ENCODE measurements at places on chromosomes 6 and 20. TPM values are rescaled to one million over a fixed set of nuclear protein-coding genes. Genes with fewer than 3 reads are reported as not detected.

Gene CFAP61
- 1.6 TPM for total RNA-seq

Gene RAET1L
- not detected for total RNA-seq

Gene UBE2C
- total RNA-seq, result 2.6 TPM

Gene C6orf163
- total RNA-seq, result 12.1 TPM

Gene METTL24
- total RNA-seq, result 2.6 TPM

- H3K27me3 ChIP-seq, result no peaks in the 10 kb centered on the region
- H3K4me1 ChIP-seq, result no peaks in the 10 kb centered on the region
- H3K27ac ChIP-seq, result no peak overlapping the region
These were observed 12.6 kb downstream of the MCM3 start for GRCh38 chr6:52271852-52272460.

GRCh38 chr6:41186031-41186562, 14.9 kb downstream of the TREML2 start:
- DNase-seq, result no peak
- no peaks in the 10 kb centered on the region for H3K27me3 ChIP-seq
- H3K27ac ChIP-seq, result no peak overlapping the region
- no peaks in the 10 kb centered on the region for H3K36me3 ChIP-seq

- no peaks in the 10 kb centered on the region for H3K36me3 ChIP-seq
- no peaks in the 10 kb centered on the region for H3K4me1 ChIP-seq
- no peak for DNase-seq
- no peak overlapping the region for H3K27ac ChIP-seq
These were observed 106.4 kb downstream of the COL9A1 start for GRCh38 chr6:70196531-70196930.

DNA sequence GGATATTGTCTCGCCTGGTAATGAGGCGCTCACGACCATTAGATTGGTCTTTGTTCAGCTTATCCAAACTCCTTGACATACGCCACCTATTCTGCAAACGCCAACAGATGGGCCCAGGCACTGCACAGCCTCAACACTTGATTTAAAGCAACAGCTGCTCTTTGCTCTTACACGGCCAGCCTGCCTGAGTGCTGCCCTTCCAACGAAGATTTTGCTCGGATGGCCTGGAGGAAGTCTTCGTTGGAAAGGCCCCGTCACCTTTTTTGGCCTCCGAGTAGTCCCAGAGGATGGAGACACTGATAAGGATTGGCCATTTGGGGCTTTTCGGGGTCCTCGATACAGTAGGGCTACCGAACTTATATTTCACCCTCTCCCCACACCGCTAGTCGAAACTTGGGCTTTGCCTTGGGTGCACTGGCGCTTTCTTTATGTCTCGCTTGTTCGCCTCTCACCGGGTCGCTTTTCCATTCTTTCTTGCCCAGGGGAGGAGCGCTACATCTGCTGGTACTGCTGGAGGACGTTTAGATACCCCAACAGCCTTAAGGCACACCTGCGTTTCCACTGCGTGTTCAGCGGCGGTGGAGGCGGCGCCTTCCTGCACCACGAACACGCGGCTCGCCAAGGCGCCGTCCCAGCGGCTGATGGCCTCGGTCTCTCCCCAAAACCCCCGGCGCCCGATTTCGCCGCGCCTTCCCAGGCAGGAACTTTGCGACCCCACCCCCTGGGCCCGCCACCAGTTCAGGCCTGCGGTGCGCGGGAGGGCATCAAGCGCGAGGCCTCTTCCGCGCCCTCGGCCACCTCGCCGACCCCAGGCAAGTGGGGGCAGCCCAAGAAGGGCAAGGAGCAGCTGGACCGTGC, 6.1 kb downstream of the PRDM13 start:
- peaks cover 69% of the 10 kb centered on the region for H3K27me3 ChIP-seq
- peaks cover 23% of the 10 kb centered on the region for H3K4me1 ChIP-seq
- H3K4me3 ChIP-seq, result no peak overlapping the region
- no peak for DNase-seq
- H3K27ac ChIP-seq, result no peak overlapping the region
- no peaks in the 10 kb centered on the region for H3K36me3 ChIP-seq

- peak; percentile 53 for DNase-seq
- H3K4me1 ChIP-seq, result peaks cover 40% of the 10 kb centered on the region
- H3K4me3 ChIP-seq, result no peak overlapping the region
- H3K27ac ChIP-seq, result peak overlapping the region; percentile 7
- peaks cover 26% of the 10 kb centered on the region for H3K36me3 ChIP-seq
These were observed 15.7 kb downstream of the NFYA start for GRCh38 chr6:41088451-41088850.

GRCh38 chr6:33695451-33695887, 16.0 kb downstream of the UQCC2 start:
- H3K4me1 ChIP-seq, result peaks cover 52% of the 10 kb centered on the region
- peak overlapping the region; percentile 38 for H3K27ac ChIP-seq

GRCh38 chr6:135534773-135535380, 37.3 kb upstream of the AHI1 start:
- no peaks in the 10 kb centered on the region for H3K27me3 ChIP-seq
- no peak for DNase-seq
- H3K4me3 ChIP-seq, result no peak overlapping the region
- no peaks in the 10 kb centered on the region for H3K36me3 ChIP-seq
- H3K27ac ChIP-seq, result no peak overlapping the region

- no peaks in the 10 kb centered on the region for H3K4me1 ChIP-seq
- H3K36me3 ChIP-seq, result no peaks in the 10 kb centered on the region
- no peak for DNase-seq
- no peaks in the 10 kb centered on the region for H3K27me3 ChIP-seq
These were observed 287.5 kb downstream of the LRFN2 start for GRCh38 chr6:40299681-40300080.

DNA sequence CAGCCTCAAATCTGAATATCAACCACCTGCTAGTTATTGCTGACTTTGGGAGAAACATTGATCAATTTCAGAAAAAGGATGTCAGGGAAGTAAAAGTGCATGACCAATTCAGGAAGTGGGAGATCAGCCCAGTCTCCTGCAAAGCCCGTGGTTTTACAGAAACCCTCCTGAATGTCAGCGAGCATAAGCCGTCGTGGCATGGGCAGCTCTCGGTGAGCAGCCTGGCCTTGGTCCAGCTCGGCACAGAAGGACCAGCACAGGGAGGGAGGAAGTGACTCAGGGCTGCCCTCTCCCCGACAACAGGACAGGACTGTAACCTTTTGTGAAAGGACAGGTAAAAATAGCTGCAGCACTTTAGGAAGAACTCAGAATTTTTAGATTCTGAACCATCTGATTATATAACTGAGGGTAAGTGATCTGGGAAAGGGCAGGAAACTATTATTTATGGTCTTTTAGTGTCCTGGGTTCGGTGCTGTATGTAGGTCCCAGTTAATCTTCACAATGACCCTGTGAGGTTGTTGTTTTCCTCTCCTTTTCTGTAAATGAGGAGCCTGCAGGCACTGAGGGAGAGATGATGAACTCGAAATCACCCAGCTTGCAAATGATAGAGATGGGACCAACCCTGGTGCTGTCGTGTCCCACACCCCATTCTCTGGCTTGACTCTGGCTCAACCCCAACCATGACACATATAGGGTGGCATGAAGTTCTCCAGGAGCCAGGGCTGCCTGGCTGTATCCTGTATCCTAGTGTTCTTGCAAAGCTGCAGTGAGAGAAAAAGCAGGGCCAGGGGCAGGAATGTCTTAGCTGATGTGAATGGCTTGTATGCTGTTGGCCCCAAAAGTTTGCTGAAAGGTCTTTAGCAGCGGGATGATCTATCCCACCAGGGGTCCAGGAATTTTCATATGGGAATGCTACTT, 37.6 kb downstream of the NRN1 start:
- H3K27me3 ChIP-seq, result no peaks in the 10 kb centered on the region
- peak; percentile 82 for DNase-seq
- no peak overlapping the region for H3K4me3 ChIP-seq
- no peaks in the 10 kb centered on the region for H3K36me3 ChIP-seq
- H3K4me1 ChIP-seq, result peaks cover 10% of the 10 kb centered on the region

DNA sequence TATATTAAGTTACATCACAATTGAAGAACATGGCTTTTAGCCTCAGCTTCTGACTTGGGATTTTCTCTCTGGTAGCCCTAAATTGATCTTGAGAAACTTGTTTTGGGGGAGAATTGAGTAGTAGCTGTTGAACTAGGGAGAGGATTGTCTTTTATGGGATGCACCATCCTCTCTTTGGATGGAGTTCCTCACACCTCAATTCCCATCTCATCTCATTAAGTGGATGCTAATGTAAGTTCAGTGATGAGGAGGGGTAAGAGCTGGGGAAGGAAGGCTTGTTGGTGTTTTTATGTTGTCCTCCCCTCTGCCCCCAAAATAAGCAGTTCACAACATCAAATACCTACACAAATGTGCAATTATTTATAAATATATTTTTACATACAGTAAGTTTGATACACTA, 4.0 kb downstream of the GJA1 start:
- DNase-seq, result no peak
- H3K4me3 ChIP-seq, result no peak overlapping the region
- peak overlapping the region; percentile 99 for H3K27ac ChIP-seq
- H3K36me3 ChIP-seq, result no peaks in the 10 kb centered on the region

GRCh38 chr6:22958677-22959076, 389.3 kb downstream of the HDGFL1 start:
- H3K27ac ChIP-seq, result no peak overlapping the region
- H3K4me3 ChIP-seq, result no peak overlapping the region
- no peak for DNase-seq
- H3K4me1 ChIP-seq, result peaks cover 24% of the 10 kb centered on the region
- H3K27me3 ChIP-seq, result no peaks in the 10 kb centered on the region
- no peaks in the 10 kb centered on the region for H3K36me3 ChIP-seq

DNA sequence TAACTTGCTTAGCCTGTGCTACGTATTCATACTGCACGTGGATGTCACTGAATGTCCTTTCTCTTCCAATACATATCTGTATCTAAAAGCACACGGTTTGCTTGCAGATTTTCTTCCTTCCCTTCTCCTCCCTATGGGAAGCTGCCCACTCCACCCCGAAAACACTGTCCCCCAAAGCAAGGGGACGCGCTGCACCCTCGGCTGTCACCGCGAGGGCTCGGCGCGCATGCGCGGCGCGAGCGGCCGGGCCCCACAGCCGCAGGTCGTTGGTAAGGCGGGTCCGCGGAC, 659 bp downstream of the TMX4 start:
- H3K4me3 ChIP-seq, result peak overlapping the region; percentile 72
- no peaks in the 10 kb centered on the region for H3K36me3 ChIP-seq
- no peaks in the 10 kb centered on the region for H3K27me3 ChIP-seq

GRCh38 chr6:122997541-122998150, 1.6 kb downstream of the CLVS2 start:
- no peaks in the 10 kb centered on the region for H3K36me3 ChIP-seq
- no peak overlapping the region for H3K27ac ChIP-seq
- H3K4me3 ChIP-seq, result no peak overlapping the region
- no peak for DNase-seq
- no peaks in the 10 kb centered on the region for H3K27me3 ChIP-seq

DNA sequence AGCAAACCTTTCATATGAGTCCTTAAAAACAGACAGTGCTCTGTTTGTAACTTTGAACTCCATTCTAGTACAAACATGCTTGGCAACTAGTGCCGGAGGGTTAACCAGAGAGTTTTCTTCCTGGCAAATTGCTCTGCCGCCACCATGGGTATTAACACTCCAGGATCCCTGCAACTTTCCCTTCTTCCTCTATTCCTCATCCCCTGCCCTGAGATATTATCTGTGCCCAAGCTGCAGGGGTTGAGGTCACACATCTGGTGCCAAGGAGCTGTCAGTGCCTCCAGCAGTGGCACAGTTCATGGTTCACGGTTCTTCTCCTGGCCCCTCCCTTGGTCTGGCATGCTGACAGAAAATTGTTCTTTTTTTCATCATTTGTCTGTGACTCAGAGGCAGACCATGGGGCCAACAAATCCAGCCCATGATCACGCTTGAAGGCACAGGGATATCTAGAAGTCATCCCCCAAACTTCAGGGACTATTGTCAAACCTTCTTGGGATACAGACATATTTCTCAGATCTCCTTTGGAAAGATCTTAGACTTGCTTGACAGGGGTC, 77.5 kb downstream of the ATXN1 start:
- H3K4me1 ChIP-seq, result peaks cover 19% of the 10 kb centered on the region
- no peaks in the 10 kb centered on the region for H3K36me3 ChIP-seq
- peak; percentile 80 for DNase-seq
- peak overlapping the region; percentile 79 for H3K27ac ChIP-seq

DNA sequence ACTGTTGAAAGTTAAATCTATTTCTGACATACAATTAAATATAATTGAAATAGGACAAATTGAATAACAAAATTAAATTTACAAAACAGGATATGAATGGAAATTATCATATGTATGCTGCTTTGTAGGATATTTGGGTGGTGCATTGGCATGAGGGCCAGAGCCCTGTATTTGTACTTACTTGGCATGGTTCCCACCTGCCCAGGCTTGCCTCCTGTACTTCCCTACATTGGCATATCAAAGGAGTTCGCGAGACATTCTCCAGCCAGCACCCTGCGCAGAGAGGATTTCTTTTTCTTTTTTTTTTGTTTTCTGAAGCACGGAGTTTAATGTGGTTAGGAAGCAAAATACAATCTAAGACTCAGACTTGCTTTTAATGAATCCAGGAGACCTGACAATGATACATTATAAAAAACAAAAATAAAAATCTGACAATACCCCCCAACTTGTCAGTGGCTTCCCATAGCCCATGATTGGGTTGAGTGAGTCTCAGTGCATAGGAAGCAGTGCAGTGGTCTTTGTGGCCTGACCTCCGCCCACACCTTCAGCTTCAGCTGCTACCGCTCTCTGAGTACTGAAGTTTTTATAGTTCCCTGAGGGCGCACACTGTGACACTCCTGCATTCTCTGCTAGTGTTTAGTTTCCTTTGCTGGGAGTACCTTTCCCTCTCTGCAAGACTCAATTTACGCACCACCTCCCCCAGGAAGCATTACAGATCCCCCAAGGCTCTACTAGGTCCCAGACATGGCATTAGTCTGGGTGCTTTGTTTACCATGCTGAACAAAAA, 440.8 kb downstream of the UTRN start:
- H3K27ac ChIP-seq, result peak overlapping the region; percentile 91
- H3K4me1 ChIP-seq, result peaks cover 38% of the 10 kb centered on the region
- H3K27me3 ChIP-seq, result no peaks in the 10 kb centered on the region
- no peak overlapping the region for H3K4me3 ChIP-seq
- no peaks in the 10 kb centered on the region for H3K36me3 ChIP-seq

DNA sequence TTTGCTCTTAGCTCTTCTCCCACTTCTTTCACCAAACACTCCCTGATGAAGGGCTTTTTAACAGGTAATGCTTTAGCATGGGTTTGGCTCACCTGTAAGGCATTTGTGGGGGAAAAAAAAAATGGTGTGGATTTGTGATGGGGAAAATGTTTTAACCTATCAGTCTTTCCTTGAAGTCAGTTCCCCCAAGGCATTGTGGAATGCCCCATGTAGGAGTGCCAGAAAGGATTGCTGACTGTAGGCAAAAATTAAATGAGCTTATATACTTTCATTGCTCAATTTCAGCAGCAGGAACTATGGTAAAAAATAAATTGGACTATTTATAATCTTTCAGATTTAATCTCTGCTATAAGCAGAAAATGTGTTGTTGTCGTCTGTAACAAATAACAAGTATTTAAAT, 10.6 kb upstream of the SASH1 start:
- H3K27me3 ChIP-seq, result no peaks in the 10 kb centered on the region
- peaks cover 20% of the 10 kb centered on the region for H3K4me1 ChIP-seq
- H3K36me3 ChIP-seq, result no peaks in the 10 kb centered on the region
- no peak overlapping the region for H3K27ac ChIP-seq

- H3K27ac ChIP-seq, result no peak overlapping the region
- H3K4me3 ChIP-seq, result no peak overlapping the region
- H3K27me3 ChIP-seq, result no peaks in the 10 kb centered on the region
- no peaks in the 10 kb centered on the region for H3K4me1 ChIP-seq
- DNase-seq, result no peak
- no peaks in the 10 kb centered on the region for H3K36me3 ChIP-seq
These were observed 267.6 kb upstream of the SUPT3H start for GRCh38 chr6:45645302-45645701.

- no peak for DNase-seq
- no peaks in the 10 kb centered on the region for H3K4me1 ChIP-seq
- no peak overlapping the region for H3K27ac ChIP-seq
These were observed 10.6 kb upstream of the SCGN start for GRCh38 chr6:25641377-25641776.

All from thyroid gland (tissue), 4 donors.